ENCODE measurements at places on chromosomes 7 and 10.

GRCh38 chr7:151432658-151433521 is 7.1 kb downstream of the CRYGN start:
- DNase-seq: no peak

- DNase-seq: no peak
Measured at GRCh38 chr7:156466272-156466671, 174.3 kb upstream of the RNF32 start.

GRCh38 chr10:70320751-70321150 is 36.9 kb upstream of the NPFFR1 start:
- DNase-seq: no peak

- DNase-seq: no peak
Measured at GRCh38 chr10:9205558-9205957, 1151.1 kb downstream of the GATA3 start.

DNA sequence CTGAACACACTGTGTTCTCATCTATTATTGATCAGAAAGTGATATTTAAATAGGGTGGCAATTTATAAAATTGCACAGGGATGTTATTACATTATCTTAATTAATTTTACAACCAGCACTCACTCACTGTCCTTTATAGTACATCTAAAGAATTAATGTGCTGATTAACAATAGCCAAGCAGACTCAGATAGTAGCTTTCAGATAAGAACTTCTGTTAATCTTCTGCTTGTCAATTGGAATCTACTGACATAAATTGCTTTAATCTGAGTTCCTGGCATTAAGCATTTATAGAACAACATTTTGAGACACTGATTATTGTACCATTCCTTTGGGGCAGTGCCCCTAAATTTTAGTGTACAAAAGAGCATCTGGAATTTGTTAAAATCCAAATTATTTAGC is 408.9 kb downstream of the GRM8 start:
- DNase-seq: no peak

DNA sequence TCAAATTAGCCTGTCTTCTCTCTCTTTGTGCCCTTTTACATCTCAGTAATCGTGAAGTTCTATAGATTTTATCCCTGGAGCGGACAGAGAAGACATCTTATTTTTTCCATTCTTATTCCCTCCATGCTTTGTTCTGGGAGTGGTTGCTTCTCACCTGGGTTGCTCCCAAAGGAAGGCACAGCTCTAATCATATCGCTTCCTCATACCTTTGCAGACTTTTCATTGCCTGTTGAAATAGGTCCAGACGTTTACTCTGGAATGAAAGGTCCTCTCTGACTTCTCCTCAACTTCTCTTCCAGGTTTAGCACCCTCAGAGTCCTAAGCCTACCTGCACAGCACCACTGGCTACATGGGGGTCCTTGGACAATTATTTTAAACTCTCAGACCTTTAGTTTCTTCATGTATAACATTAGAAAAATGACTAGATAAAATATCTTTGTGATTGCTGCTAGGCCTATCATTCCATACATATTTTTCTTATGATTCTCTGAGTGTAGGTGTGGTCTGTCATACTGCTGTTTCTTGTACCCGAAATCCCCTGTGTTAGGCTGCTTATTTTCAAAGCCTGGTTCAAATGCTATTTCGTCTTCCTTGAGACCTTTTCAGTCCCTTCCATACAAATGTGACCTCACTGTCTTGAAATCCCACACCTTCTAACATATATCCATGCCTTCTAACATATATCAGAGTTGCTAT is 418.1 kb downstream of the GFRA1 start:
- no peak for DNase-seq

DNA sequence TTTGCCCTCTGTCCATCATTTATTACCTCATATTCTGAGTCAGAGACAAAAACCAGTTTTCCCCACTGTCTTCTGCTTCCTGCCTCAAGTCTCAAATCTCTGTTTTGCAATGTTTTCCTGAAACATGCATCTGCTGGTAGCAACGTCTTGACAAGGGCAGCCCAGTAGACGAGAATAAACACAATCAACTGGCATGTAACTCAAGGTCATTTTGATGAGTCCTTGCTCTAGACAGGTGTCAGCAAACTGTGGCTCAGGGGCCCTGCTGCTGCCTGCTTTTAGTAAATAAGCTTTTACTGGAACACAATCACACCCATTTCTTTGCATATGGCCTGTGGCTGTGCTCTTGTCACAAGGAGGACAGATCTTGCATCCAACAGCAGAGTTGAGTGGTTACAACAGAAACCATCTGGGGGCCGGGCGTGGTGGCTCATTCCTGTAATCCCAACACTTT is 59.8 kb downstream of the ITIH5 start:
- DNase-seq: no peak

- no peak for DNase-seq
Measured at GRCh38 chr10:109126541-109126940, 796.8 kb downstream of the XPNPEP1 start.

- no peak for DNase-seq
Measured at GRCh38 chr7:16978358-16979244, 96.8 kb upstream of the AGR3 start.

DNA sequence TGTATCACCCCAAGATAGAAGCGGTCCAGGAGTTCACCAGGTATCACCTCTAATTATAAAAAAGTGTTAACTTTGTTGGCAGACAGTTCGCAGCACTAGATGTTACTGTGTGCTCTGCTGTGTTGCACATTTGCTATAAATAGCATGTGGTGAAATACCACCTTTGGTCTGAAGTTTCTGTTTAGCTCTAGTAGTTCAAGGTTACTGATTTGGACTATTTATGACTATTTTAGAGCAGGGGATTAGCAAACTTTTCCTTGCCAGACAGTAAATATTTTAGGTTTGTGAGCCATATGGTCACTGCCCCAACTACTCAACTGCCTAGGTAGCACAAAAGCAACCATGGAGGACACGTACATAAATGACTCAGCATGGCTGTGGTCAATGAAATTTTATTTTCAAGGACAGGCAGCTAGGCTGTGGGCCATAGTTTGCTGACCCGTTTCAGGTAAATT is 16.5 kb downstream of the DENND10 start:
- no peak for DNase-seq

DNA sequence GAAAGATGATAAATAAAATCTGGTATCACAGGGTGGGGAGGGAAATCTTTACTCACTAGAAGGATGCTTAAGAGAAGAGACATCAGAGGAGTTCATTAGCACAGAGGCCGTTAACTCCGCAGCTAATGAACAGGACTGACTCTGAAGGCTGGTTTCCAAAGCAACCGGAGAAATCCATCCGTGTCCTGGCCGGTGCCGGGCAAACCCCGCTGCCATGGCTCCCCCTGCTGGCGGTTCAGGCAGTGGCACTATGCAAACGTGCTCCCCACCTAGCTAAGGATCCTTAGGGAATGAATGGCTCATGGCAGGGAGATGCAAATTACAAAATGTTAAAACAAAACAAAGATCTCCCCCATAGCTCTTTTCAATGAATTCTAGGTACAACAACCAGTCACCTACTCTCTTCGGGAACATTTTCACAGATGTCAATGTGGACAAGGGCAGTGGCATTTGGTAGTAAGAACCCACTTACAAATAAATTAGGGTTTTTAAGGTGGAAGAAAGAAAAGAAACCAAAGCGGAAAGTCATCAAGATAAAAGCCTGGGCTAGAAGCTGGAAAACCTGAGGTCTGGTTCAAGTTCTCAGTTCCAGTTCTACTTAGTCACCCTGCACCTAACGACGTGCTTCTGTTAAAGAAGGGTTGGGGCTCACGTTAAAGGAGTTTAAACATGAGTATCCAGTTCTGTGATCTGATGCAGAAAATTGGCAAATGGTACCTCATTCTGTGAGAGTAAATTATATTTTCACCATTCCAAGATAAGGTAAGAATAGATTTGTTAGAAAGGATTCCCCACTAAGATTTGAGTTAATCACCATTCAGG is 138.2 kb downstream of the SVIL start:
- DNase-seq: peak; percentile 47

GRCh38 chr10:83374741-83375140 is 764.6 kb upstream of the GHITM start:
- no peak for DNase-seq

- DNase-seq: no peak
Measured at GRCh38 chr10:122295451-122295809, 24.3 kb downstream of the BTBD16 start.

- no peak for DNase-seq
Measured at GRCh38 chr10:60422809-60423208, 33.1 kb upstream of the ANK3 start.

DNA sequence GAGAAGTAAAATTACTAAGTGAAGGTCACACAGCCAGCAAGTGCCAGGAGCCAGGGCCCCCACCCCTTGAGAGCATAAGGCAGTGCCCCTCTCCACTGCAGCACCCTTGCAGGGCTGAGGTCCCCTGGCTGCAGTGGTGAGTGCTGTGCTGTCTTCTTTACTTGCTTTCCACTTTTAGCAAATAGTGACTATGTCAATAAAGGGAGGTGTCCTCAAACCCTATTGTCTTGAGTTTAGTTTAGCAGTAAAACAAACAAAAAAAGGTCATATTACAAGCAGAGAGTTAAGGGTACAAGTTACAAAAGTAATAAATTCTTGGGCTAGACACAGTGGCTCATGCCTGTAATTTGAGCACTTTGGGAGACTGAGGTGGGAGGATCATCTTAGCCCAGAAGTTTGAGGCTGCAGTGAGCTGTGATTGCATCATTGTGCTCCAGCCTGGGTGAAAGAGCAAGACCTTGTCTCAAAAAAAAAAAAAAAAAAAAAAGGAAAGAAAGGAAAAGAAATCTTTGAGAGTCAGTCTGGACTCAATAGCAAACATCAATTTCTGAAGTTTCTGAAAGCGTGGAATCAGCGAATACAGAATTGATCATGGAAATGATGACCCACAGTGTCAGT is 39.0 kb upstream of the KIF5B start:
- DNase-seq: no peak

- DNase-seq: no peak
Measured at GRCh38 chr10:108568824-108569223, 1354.5 kb downstream of the XPNPEP1 start.

DNA sequence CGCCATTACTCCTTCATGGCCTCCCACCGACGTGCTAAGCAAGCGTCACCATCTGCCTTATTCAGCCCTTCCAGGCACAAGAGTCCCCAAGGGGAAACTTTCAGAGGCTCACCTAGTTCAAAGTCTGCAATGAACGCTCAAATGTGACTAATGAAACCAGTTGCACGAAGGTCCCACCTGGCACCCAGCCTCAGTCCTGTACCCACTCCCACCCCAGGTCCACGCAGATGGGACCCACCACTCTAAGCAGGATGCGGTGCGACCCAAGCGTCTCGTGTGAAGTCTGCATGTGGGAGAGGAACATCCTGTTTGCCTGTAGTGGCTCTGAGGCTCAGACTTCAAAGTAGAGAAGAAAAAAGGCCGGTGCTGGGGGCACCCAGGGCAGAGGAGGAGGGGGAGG is 40.3 kb downstream of the RGS10 start:
- no peak for DNase-seq

DNA sequence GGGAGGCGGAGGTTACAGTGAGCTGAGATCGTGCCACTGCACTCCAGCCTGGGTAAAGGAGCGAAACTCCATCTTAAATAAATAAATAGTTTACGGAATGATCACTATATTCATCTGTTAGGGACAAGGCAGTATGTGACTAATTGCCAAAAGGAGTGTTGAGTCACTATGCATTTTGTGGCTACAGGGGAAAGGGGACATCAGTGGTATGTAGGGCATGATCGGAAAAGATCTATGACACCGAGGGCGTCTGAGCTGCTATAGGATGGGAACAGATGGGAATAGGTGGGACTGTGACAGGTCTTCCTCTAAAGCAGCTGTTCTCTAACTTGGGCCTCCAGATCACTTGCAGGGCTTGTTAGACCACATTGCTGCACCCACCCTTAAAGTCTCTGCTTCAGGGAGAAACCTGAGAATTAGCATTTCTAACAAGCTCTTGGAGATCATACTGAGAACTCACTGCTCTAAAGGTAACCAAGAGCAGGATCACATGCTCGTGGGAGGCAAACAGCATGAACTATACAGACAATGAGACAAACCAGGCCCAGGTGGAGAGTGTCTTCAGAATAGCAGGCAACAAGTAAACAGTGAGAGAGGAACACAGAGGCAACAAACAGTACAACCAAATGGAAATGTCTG is 65.1 kb upstream of the ITGA8 start:
- DNase-seq: no peak

GRCh38 chr10:68423522-68423921 is 16.4 kb upstream of the RUFY2 start:
- no peak for DNase-seq

DNA sequence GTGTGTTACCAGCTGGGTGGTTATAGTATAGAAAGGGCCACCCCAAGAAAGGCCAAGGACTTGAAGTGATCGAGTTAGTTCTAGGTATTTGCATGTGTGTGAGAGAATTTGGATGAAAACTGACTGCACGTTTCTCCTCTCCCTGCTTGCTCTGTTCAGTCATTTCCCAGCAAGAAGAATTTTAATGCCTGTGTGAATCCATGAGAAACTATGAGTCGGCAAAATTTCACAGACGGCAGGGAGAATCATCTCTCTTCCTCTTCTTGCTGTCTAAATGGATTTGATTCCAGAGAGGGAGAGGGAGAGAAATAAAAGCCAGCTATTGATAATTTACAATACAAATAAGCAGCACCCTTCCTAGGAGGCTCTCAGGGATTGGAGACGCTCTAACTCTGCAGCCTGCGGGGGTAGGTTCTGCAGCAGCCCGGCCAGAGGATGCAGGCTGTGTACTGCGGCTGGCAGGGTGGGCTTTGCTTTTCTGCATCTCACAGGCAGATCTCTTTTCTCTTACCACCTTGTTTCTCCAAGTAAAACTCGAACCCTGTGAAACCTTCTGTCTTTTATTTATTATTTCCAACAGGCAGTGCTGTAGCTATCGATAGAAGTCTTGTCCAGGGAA is 183.6 kb downstream of the TCF7L2 start:
- DNase-seq: no peak

- no peak for DNase-seq
Measured at GRCh38 chr10:17349717-17350116, 104.7 kb downstream of the ST8SIA6 start.

DNA sequence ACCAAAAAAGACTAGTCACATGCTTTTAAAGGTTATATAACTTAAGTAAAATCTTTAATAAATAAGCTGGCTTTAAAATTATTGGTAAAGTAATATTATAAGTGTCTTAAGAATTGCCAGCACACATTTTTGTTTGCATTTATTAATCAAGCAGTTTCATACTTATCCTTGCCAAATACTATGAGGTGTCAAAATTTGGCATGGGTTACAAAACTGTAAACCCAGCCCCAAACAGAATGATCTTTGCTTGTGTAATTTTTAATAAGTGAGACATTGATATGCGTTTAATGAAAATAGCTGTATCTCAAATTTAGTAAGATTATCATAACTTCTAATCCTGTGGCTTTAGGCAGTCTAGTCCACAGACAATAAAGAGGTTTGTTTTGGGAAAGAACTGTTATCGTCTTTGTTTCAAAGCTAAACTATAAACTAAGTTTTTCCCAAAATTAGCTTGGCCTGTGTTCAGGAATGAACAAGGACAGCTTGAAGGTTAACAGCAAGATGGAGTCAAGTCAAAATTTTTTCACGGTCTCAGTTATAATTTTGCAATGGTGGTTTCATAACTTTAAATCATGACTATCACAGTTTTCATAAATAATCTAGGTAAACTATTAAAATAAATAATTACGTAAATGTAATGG is 72.8 kb downstream of the ST8SIA6 start:
- no peak for DNase-seq

All from pons (tissue), 1 donor.